CD8-positive, alpha-beta memory T cell (primary cell): ENCODE measurements at places on chromosomes 12 and 14. TPM values are rescaled to one million over a fixed set of nuclear protein-coding genes. Genes with fewer than 3 reads are reported as not detected.

DNA sequence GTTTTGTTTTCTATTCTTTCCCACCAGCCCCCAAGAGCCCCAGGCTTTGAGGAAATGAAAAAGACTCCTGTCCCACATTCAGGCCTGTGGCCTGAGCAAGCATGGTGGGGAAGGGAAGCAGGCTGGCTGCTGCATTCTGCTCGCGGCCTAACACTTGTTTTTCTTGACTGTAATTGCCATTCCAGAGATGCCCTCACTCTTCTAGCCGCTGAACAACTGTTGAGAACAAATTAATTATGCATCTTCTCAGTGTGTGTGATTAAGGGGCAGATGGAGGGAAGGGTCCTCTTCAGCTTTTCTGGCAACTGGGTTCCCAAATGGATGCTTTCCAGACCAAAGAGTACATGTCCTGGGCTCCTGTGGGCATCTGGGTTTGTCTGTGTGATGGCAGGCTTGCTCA is 43.3 kb downstream of the ADCK1 start:
- no peak overlapping the region for H3K27ac ChIP-seq
- no peak overlapping the region for H3K4me3 ChIP-seq
- no peaks in the 10 kb centered on the region for H3K4me1 ChIP-seq
- no peaks in the 10 kb centered on the region for H3K27me3 ChIP-seq
- no peak for DNase-seq
- no peaks in the 10 kb centered on the region for H3K36me3 ChIP-seq

DNA sequence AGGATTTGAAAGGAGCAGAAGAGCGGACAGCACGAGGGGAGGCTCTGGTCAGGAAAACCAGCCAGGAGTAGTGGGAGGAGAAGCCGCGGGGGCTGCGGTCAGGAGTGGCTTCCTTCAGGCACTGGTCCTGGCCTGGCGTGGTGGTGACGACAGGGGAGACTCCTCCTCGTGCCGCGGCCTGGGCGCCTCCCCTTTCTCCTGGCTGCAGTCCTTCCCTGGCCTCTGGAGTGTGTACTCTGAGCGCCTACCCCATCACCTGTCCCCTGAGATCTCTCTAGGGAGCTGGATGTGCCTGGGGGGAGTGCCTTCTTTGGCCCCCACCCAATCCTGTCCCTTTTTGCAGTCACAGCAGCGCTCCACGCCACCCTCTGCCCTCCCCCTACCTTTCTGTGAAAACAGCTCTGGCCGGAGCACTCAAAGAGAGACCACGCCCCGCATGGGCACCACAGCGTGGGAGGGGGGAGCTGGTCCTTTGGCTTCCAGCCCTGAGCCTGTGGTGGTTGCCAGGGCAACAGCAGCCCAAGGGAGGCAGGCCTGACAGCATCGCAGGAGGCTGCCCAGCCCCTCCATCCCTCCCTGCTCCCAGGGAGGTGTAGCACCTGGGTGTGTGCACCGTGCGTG is 125.9 kb downstream of the CALM1 start:
- DNase-seq = no peak
- no peaks in the 10 kb centered on the region for H3K4me1 ChIP-seq
- H3K27ac ChIP-seq = no peak overlapping the region
- H3K4me3 ChIP-seq = no peak overlapping the region
- H3K27me3 ChIP-seq = no peaks in the 10 kb centered on the region
- no peaks in the 10 kb centered on the region for H3K36me3 ChIP-seq

Gene GALNT16
- 0.11 TPM for total RNA-seq

GRCh38 chr12:115044073-115044472 is 360.1 kb upstream of the TBX3 start:
- H3K4me3 ChIP-seq = no peak overlapping the region
- DNase-seq = no peak
- no peaks in the 10 kb centered on the region for H3K36me3 ChIP-seq
- H3K27ac ChIP-seq = no peak overlapping the region

DNA sequence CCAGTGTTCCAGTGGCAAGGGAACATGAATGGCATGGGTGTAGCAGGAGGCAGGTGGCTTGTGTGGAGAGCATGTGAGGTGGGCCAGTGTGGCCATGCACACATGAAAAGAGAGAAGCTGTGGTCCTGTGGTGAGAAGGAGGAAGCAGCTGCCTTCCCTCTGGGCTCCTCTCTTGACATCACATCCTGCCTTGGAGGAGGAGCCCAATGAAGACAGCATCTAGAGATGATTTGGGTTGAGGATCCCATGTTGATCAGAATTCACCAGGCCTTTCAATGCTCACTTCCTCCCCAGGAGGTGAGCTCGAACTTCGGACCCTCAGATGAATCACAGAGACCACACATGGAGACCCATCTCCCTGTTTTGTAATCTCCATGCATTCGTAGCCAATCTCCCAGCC is 82.6 kb downstream of the LRRC74A start:
- H3K4me1 ChIP-seq = peaks cover 34% of the 10 kb centered on the region
- H3K27ac ChIP-seq = no peak overlapping the region
- no peaks in the 10 kb centered on the region for H3K36me3 ChIP-seq

- no peaks in the 10 kb centered on the region for H3K4me1 ChIP-seq
- no peak overlapping the region for H3K4me3 ChIP-seq
- H3K36me3 ChIP-seq = no peaks in the 10 kb centered on the region
- H3K27ac ChIP-seq = no peak overlapping the region
- H3K27me3 ChIP-seq = no peaks in the 10 kb centered on the region
Observed at GRCh38 chr14:64845878-64846277, 33.8 kb downstream of the SPTB start.

Gene PZP
- not detected for total RNA-seq

- DNase-seq = no peak
- H3K36me3 ChIP-seq = no peaks in the 10 kb centered on the region
- no peaks in the 10 kb centered on the region for H3K4me1 ChIP-seq
- H3K27me3 ChIP-seq = no peaks in the 10 kb centered on the region
Observed at GRCh38 chr12:126607157-126607556, 1541.9 kb downstream of the AACS start.

GRCh38 chr12:9632766-9633165 is 25.1 kb upstream of the KLRB1 start:
- H3K36me3 ChIP-seq = no peaks in the 10 kb centered on the region
- peaks cover 45% of the 10 kb centered on the region for H3K4me1 ChIP-seq
- no peak overlapping the region for H3K27ac ChIP-seq
- H3K27me3 ChIP-seq = no peaks in the 10 kb centered on the region

DNA sequence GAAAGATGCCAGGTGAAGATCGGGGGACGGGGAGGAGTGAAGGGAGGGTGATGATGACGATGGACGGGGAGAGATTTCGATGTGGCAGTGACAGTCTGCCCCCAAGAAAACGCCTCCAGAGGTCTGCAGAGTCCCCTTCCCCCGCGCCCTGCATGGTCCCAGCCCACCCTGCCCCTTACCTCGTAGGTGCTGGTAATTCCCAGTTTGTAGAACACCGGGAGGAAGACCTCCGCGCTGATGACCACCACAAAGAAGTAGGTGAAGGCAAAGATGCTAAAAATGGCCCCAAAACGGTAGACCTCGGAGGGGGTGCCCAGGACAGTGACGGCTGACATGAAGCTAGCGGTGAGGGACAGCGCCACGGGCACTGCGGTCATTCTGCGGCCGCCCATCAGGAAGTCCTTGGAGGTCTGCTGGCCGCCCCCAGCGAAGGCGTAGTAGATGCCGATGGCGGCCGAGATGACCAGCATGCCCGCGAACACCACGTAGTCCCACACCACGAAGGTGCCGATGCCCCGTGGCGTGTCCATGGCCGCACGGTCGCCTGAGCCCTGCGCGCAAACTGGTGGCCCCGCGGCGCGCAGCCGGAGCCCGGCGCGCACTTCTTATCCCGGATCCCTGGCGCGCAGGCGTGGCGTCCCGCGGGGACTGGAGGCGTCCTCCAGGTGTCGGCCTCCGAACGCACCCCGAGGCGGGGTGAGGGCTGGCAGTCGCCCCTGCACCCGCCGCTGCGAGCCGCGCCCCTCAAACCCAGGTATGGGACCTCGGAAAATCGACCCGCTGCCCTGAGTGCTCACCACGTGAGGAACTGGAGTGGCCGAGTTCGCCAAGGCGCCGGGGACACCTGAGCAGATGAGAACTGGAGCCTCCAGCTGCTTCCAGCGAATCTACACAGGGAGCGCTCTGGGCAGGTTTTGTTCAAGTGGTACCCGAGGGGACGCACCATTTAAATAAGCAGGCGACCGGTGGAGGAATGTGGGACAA is at the start of gene SLC5A8:
SLC5A8 (minus strand) TSS at position 920 of the 984 bp plus-strand sequence; CDS start at position 530, 390 bp downstream.
- H3K27ac ChIP-seq = no peak within 1 kb of the TSS
- no peaks in the 10 kb centered on the region for H3K4me1 ChIP-seq
- H3K4me3 ChIP-seq = no peak within 1 kb of the TSS
- no peaks in the 10 kb centered on the region for H3K27me3 ChIP-seq

DNA sequence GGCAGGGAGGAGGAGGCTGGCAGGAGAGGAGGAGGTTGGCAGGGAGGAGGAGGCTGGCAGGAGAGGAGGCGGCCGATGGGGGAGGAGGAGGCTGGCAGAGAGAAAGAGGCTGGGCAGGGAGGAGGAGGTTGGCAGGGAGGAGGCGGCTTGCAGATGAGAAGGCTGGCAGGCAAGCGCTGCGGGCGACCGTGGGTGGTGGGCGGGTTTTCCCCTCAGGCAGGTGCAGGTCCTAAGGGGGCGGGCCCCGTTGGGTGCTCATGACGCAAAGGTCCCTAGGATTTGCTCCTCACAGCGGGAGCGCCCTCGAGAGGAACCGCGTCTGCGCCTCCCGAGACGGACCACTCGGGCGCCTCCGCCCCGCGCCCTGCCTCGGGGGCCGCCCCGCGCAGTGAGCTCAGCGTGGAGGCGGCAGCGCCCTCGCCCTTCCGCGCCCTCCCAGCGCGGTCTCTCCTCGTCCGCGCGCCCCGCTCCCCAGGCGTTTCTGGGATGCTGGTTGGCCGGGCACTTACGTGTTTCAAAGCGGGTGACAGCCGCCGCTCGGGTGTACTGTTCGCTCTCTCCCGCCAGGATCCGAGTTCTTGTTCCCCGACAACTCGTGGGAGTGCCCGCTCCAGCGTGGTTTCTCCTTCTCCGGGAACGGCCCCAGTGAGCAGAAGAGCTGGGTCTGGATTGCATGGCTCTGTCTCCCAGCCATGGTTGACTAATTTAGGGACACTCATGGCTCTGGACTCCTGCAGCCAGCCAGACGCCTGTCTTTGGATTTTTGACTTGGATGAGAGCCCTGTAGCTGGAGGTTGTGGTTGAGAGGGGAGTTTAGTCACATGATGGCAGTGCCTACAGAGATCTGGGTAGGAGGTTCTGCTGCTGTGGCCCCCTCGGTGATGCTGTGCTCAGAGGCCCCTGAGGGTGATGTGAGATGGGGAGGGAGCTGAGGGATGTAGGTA is 64.1 kb upstream of the PPP4R3A start:
- H3K36me3 ChIP-seq = no peaks in the 10 kb centered on the region
- peaks cover 5% of the 10 kb centered on the region for H3K4me1 ChIP-seq
- DNase-seq = peak; percentile 57
- no peak overlapping the region for H3K27ac ChIP-seq

Gene NANOG
- total RNA-seq = not detected

Gene SLC6A13
- 0.09 TPM for total RNA-seq

Gene ASCL1
- total RNA-seq = not detected
